ENCODE measurements at places on chromosomes 1 and 21.
A peak's percentile ranks its signal among the peaks of the same experiment; 100 is the strongest.

GRCh38 chr1:221478050-221478949 is 263.6 kb downstream of the DUSP10 start:
- DNase-seq = peak; percentile 29

DNA sequence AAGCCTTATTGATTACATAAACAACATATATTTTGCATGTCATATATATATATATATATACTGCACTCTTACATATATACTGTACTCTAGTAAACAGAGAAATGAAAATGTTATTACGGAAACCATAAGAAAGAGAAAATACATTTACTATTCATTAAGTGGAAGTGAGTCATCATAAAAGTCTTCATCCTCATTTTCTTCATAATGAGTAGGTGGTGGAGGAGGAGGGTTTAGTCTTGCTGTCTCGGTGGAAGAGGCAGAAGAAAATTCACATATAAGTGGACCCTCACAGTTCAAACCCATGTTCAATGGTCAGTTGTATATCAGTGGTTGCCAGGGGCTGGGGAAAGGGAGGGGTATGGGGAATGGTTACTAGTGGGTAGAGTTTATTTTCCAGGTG is 8.0 kb upstream of the IFNLR1 start:
- DNase-seq = no peak

GRCh38 chr1:186002406-186002805 is 268.2 kb downstream of the HMCN1 start:
- no peak for DNase-seq

DNA sequence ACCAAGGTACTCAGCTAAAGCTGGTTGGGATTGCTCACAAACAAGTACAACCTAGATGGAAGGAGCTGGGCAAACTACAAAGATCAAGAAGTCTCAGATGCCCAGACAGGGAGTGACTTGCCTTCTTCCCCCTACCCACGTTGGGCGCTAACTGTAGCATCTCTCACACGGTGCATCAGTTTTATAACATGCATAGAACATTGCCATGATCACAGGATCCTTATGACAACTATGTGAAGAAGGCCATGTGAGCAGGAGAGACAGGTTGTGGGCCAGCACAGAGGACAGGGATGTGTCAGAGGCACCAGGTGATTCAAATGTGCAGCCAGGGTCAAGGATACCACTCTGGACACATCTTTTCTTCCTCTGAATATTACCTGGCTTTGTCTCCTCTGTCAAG is 28.3 kb upstream of the CYP4B1 start:
- DNase-seq = no peak

GRCh38 chr1:119361620-119362344 is 6.8 kb upstream of the HAO2 start:
- no peak for DNase-seq

- no peak for DNase-seq
Measured at GRCh38 chr1:215899901-215900300, 332.8 kb downstream of the KCTD3 start.

GRCh38 chr1:54252371-54252936 is 52.5 kb downstream of the MRPL37 start:
- no peak for DNase-seq

DNA sequence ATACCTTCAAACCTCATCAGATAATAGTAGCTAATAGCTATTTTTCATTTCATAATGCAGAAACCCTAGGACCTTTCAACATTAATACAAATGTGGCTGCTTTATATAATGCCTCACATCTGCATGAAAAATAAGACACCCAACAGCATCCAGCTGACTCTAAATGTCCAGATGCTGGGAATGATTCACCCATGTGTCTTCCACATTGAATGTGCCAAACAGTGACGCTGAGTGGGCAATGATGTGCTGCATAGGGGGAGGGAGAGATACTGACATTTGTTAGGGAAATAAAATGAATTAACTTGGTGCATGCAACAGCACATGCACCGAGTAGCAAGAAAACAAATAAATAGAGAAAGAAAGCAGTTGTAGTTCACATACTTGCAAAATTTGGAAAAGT is 199.3 kb downstream of the DSCAM start:
- no peak for DNase-seq

DNA sequence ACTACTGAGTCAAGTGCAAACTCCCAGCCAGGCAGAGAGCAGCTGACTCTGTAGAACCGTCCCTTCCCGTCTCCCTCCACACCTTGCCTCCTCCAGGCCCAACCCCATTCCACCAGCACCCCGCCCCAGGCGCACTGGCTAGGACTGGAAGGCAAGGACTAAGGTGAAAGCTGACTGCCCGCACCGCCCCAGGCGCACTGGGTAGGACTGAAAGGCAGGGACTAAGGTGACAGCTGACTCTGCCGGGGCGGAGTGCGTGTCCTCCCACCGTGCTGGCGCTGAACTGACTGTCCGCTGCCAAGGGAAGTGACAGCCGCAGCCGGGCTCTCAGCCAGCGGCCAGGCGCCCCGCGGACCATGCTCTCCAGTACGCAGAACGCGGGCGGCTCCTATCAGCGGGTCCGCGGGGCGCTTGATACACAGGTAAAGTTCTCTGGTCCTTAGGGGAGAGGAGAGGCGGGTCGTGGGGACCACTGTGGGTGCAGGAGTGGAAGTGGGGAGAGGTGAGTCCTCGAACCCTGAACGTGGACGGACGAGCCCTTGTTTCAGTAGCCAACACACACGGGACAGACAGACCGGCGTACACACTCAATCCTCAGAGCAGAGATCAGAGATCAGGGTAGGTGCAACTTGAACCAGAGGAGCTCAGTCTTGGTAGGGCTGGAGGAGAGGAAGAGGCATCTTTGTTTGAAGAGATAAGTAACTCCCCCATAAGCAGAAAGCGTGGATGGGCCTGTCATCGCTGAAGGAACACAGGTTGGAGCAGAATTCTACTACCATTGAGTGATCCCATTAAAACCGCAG is 58.0 kb downstream of the RBM11 start:
- no peak for DNase-seq

DNA sequence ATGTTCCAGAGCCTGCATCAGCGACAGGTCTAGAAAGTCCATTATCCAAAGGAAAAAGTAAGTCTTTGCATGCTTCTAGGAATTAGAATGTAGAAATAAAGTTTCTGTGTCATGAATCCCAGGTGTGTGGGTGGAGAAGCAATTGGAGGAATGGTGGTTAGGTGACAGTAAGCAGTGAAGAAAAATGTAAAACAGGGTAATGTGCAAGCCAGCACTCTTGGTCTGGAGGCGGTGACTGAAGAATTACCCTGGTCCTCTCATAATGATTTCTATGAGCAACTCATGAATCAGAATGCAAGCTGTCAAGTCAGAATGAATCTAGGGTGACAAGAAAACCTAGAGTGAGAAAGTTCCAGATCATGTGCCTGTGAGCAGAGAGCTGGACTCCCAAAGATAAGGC is 33.6 kb downstream of the PLPPR4 start:
- DNase-seq = no peak

- DNase-seq = no peak
Measured at GRCh38 chr1:41461790-41462679, 22.4 kb downstream of the EDN2 start.

- no peak for DNase-seq
Measured at GRCh38 chr1:28176492-28177470, at the start of gene PTAFR. Gene PTAFR (minus strand): TSS chr1:28176690. CDS start chr1:28151021, 25,669 bp downstream.

DNA sequence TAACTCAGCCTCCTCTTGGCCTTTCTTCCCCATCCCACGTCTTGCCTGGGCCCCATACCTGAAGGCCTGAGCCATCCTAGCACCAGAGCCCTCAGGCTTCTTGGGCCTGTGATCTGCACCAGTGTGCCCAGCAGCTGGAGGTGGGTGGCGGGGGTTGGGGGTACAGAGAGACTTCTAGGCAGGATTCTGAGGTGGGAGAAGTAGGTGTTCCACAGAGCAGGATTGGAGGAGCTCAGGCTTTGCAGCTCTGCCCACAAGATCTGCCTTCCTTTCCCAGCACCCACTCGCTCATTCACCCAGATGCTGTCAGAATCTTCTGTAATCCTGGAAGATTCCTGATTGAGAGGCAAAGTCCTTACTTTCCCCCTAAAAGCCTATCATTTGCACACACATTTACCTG is 10.0 kb upstream of the GJB5 start:
- no peak for DNase-seq

DNA sequence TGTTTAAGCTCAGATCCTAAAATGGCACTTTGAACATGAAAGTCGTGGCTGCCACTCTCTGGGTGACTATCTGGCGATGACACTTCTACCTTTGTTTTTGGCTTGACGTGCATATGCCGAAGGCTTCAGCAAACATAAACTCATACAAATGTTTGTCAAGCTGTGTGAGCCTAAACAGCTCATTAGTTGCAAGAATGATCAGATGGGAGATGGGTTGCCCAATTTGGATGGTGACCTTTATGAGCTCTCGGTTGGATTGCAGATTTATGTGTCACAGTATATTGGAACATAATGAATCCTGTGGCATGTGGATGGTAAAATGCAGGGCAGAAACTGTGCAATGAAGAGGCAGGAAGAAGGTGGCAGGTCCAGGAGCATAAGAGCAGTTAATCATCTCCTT is 229.3 kb downstream of the DISC1 start:
- DNase-seq = no peak

- no peak for DNase-seq
Measured at GRCh38 chr1:55893155-55893554, 678.0 kb upstream of the USP24 start.

DNA sequence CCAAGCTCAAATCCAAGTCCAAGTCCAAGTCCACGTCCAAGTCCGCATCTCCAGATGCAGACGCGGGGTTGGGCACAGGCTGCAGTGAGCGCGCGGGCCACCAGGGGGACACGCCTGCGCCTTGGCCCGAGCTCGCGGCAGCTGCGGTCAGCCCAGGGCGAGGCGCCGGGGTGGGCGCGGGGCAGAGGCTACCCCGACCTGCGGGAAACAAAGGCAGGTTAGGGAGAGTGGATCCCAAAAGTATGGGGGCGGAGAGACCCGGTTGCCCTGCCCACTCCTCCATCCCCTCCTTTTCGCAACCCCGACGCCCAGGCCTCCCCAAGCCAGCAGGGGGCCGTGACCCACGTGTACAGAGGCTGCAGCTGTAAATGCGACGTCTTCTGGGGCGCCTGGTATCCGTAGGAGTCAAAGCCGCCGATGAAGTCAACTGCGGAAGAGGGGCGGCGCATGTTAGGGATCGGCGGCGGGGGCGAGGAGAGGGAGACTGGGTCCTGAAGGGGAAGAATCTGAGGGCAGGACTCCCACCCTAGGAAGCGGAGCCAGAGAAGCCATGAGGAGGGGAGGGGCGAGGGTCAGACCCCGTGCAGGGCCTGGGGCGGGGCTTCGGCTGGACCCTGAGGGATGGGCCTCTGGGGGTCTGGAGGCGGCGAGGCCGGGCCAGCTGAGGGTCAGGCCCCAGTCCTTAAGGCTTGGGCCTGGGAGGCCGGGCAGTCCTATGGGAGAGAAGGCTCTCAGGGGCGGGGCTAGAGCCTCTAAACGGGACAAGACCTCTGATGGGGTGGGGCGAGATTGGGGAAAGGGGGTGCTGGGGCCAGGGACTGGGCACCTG is 58.0 kb downstream of the NKAIN1 start:
- DNase-seq = no peak

DNA sequence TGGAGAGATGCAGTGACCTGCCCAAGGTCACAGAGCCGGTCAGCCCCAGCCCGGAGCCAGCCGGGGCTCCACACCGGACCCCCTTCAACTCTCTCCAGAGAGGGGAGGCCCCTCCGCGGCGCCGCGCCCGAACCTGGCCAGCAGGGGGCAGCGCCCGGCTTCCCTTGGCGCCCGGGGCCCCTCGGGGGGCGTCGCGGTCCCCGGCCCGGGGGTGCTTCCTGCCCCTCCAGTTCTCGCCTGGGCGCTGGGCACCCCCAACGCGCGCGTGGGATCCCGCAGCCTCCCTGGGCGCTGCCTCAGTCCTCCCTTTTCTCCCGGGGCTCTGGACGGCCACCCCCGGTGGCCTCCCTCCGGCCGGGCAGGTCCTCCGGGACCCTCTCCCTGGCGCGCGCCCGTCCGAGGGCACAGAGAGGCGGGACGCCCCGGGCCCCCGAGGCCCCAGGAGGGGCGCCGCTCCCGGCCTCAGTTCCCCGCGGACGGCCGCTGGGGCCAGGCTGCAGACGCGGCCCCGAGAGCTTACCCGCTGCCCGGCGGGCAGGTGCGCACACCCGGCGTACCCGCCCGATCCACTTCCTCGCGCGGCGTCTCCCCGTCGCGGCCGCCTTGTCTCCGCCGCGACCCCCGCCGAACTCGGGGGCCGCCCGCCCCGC is 406 bp downstream of the HTR1D start:
- no peak for DNase-seq

DNA sequence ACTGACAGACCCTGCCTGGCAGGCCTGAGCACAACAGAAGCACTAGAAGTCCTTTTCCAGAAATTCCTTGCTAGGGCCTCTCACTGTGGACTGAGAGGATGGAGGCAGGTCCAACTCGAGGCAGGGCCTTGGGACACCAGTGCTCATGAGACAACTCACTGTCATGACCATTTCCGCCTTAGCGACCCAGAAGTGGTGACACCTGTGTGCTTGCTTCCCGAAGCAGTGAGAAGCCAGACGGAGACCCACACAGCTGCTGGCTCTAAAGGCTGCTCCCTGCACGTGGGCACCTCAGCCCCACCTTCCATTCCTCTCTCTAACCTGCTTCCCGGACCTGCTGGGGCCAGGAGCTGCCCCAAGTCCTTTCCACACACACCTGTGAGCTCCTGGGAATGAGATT is 33.0 kb downstream of the KCNC4 start:
- DNase-seq = no peak

DNA sequence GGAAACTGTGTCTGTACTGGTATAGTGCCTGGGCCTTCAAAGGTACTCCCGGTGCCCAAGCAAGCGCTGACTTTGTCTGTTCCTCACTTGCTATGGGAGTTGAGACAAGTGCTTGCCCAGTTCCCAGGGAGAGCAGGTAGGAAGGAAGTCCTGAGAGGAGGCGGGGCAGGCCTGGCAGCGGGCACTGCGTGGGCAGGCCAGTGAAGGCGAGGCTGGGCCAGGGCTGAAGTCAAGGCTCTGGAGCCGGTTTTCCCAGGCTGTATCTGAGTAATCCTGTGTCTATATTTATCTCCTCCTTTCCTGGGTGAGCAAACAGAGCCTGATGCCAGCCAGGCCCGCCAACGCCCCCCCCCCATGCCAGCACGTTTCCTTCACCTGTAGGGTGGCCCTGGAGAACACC is 15.9 kb upstream of the EDN2 start:
- DNase-seq = no peak

DNA sequence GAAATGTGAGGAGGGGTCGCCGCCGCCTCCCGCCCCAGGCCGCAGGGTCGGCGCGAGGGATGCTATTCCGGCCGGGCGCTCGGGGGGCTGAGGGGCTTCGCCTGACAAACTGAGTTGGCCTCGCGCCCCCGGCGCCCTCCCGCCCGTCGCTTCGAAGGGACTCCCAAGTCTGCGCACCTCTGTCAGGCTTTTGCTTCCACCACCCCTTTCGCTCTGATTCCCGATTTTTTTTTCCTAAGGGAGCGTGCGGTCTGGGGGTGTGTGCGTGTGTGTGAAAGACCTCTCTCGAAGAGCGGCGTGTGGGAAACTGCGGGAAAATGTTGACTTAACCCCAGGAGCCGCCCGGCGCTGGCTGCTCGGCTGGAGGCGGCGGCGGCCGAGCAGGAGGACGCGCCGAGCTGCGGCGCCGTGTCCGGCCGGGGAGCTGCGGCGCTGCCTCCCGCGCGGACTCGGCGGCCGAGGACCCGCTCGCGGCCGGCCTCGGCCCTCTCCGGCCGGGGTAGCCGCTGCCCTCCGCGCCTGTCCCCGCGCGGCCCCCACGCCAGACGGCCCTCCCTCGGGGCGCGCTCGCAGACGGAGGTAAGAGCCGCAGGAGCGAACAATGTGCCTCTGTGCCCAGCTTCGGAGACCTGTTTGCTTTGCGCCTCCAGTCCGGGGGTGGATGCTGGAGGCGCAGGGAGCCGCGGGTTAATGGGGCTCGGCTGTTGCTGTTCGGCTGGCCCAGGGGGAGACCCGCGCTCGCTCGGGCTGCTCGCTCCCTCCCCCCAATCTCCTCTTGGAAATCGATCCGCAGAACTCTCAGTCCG is 1.1 kb downstream of the ADGRL2 start:
- DNase-seq = no peak
